Hypothalamus (tissue), 51 donors: ENCODE measurements at places on chromosomes 3 and 15.

- no peak for DNase-seq
Measured at GRCh38 chr3:178585454-178585853, 49.2 kb downstream of the KCNMB2 start.

DNA sequence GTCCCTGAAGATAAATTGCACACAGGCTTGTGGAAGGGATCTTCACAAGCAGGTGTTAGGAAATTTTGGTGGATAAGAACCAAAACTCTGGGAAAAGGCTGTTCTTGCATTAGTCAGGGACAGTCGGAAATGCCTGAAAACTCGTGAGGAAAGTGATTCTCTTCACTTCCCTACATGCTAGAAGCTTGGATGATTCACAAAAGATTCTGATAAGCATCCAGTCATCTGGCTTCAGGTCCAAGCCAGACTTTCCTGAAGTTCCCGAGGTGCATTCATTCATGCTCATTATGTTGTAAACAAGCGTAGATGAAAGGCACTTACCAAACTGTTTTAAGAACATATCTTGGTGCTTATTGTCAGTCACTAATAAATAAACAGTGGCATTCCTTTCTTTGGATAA lies 1028.7 kb downstream of the NTRK3 start:
- no peak for DNase-seq

GRCh38 chr15:72237853-72238224 lies 6.8 kb upstream of the PKM start:
- no peak for DNase-seq

GRCh38 chr15:92100301-92100700 lies 246.8 kb downstream of the SLCO3A1 start:
- no peak for DNase-seq

DNA sequence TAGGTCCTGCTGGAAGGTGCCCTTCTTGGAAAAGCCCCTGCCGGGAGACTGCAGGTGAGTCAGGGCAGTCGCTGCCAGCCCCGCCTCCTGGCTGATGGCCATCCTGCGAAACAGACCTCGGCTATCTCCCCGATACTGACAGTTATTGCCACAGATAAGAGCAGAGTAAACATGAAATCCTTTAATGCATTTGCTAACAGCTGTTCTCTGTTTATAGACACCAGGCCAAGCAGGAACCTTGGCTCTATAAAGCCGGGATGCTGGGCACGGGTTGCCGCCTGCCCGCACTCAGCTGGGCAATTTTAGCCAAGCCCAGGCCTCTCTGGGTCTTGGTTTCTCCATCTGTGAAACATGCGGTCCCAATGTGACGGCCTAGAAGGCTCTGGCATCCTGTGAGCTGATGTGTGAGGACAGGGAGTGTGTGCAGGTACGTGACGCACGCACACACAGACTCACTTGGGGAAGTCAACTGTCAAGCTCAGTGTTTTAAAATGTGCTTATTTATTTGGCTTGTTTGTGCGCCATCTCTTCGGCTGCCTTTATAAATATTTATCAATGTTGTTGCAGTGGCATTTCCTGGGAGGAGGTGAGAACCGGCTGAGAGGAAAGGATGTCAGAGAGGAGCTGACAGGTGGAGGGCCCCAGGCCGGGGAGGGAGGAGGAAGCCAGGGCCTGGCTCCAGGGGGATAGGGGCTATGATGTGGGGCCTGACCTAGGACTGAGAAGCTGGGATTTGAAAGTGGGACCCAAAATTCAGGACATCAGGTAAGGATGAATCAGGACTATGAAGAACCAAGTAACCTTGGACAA lies 50.8 kb upstream of the PRR23E start:
- no peak for DNase-seq

DNA sequence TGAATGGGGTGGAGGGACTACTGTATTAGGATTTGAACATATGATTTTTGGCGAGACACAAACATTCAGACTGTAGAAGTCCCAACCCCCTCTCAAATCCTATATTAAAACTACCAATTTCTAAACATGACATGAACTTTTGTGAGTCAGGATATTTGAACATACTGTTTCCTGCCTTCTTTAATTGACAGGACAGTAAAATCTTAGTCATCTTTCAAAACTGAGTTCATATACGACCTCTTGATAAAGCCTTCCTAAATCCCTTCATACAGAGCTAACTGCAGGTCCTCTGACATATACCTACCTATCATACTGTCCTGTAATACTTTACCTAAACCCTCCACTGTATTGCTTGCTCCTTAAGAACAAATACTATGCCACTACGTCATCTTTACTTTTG lies 23.5 kb downstream of the ALDH1A2 start:
- no peak for DNase-seq

- no peak for DNase-seq
Measured at GRCh38 chr3:169774186-169774585, 990 bp downstream of the MYNN start.

DNA sequence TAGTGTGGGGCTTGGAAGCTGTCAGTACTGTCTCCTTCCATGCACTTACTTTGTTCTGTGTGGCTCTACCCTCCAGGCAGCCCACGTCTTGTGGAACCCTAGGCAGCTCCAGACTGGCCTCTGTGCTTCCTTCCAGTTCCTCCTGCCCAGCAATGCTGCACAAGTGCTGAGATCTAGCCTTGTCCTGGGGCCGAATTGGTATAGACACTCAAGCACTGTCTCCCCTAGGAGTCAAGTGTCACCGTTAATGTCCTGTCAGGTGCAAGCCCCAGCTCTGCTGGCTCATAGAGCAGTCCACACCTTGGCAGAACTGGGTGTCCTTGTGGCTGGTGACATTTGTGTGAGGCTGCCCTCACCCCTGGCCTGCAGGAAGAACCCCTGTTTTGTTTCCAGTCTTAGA lies 130.1 kb downstream of the EEFSEC start:
- no peak for DNase-seq

- DNase-seq, result no peak
Measured at GRCh38 chr3:52234516-52235447, 4.2 kb downstream of the TWF2 start.

DNA sequence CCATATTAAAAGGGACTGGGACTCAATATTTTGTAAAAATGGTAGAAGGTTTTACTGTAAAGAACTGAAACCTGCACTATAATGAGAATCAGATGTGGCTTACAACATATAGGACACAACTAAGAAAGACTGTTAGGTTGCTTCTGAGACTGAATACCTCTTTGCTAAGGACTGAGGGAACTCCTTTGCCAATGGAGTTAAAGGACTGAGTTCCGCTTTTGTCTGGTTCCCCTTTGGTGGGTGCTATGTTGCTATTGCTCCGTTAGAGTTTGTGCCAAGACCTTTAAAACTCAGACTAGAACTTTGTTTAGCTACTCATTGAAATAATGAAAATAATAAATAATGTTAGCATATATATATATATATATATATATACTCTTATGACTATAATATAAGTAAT lies 147.8 kb upstream of the KCNMB2 start:
- no peak for DNase-seq

DNA sequence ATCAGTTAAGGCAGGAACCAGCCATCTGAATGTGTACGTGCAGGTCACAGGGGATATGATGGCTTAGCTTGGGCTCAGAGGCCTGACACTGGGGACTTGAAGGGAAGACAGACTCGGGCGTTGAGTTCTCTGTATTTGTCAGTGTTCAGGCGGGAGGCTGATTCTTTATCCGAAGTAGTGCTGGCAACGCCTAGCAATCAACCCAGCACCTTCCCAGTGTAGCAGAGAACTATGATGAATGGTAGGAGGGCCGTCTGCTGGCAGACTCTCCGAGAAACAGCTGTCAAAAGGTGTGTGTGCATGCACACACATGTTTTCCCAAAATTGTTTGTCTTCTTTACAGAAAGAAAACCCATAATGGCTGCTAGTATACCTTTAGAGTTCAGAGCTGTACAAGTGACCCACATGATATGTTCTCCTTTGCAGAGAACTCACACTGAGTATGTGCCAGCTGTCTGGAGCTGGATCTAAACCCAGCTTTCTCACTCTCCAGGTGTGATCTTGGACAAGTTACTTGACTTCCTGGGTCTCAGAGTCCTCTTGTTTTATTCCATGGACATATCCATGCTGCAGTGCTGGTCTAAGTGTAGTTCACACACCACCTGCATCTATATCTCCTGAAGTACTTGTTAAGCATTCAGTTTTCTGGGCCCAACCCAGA lies 74.5 kb upstream of the LARS2 start:
- DNase-seq, result no peak

- DNase-seq, result no peak
Measured at GRCh38 chr3:37161351-37161750, 13.0 kb downstream of the LRRFIP2 start.

- DNase-seq, result no peak
Measured at GRCh38 chr3:101518421-101518871, 5.4 kb upstream of the SENP7 start.

DNA sequence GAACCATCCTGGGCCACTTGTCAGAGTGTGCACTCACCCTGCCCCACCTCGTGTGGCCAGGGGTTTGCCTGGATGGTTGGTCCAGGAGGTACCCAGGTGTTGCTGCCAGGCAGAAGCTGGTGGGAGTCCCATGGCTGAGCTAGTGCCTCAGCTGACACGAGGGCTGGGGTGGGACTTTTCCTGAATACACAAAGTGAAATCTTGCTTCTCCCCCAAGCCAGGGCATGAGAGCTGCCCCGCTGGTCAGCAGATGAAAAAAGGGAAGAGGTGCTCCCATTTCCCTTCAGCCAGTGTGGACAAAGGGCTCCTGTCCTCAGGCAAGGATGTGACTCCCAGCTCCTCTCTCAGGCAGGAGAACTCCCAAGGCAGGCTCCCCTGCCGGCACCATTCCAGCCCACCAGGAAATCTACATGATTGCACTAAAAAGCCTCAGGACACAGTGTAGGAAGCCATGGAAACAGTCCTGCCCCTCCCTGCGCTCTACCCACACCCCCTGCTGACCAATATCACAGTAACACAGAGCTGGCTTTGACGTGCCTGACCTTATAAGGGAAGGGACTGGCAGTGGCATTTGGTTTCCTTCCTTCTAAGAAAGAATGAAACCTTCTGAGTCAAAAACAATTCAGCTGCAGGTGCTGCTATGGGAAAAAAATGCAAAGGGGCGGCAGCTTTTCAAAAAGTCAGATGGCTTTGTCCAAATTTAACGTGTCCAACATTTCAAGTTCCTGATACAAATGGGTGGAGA lies 33.9 kb downstream of the MYO5C start:
- no peak for DNase-seq

DNA sequence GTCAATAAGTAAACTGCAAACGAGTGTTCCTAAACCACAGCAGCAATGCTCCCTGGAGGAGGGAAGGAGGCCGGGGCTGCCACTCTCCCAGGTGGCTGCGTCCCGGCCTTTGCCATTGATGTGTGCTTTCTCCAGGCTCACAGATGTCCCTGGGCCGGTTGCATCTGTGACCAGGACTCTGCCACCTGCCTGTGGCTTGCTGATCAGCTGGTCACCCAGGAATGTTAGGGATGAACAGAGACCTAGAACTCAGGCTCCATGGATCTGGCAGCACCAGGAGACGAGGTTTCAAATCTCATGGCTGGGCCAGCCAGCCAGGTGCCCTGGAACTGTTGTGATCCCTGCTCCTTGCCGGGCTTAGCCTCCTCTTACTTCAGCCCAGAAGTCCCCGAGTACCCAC lies 65.7 kb downstream of the KLF15 start:
- no peak for DNase-seq

DNA sequence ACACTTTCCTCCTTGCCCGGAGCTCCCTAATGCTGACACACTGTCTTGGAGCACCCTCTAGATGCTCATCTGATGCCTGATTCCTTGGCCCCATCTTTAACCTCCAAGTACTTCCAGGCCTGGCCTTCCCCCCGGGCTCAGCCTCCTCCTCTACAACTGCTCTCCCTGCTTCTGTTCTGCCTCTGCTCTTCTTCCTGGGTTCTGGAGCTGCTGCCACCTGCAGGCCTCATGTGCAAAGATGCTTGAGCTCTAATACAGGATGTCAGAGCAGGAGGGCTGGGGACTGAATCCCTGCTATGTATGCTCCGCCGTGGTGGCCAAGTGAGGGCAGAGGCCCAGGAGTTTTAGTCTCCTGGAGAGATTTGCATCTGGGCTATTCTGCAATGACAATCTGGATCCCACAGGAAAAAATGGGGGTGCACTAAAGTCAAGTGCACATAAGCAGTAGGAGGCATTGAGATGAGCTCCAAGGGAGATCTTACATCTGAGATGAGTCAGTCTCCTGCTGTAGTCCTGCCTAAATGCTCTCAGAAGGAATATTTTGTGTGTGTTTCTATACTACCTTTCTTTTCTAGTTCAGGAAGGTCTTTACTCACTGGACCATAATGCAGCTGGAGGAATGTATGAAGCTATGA lies 296.3 kb downstream of the UACA start:
- peak; percentile 44 for DNase-seq

GRCh38 chr3:112967828-112968227 lies 7.1 kb downstream of the CD200R1 start:
- no peak for DNase-seq

- DNase-seq, result no peak
Measured at GRCh38 chr15:62902821-62903220, 139.7 kb upstream of the TPM1 start.

- DNase-seq, result no peak
Measured at GRCh38 chr3:138687236-138687635, 78.7 kb downstream of the FAIM start.

DNA sequence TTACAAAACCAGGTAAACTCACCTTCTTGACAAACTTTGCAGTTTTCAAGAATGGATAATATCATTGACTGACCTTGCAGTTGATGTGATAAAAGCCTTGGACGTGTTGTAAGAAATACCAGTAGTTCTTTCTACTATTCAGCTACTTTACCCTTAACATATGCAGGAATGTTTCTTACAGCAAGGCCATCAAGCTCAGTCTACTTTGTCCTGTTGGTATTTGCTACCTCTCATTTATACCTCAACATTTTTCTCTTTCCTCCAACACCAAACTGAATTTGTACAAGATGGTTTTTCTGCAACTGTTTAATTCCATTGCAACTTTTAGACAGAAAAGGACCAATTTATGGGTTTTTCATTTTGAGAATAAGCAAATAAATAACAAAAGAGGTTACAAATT lies 147.4 kb upstream of the BCHE start:
- DNase-seq, result no peak

DNA sequence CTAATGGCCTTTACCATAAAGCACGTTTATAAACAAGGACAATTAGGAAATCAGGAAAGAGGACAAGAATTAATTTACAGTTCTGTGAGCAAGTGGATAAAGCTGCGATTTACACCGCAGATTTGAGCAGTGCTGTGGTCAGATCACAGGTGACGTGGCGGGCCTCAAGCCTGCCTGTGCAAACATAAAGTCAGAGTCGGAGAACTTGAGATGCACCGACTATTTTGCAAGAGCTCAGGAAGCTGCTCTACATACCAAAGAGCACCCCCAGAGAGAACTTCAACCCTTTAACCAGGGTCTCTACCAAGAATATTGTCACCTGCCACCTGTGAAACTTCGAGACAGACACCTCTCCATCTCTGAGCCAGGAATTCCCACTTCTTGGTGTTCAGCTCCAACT lies 35.7 kb downstream of the MECOM start:
- no peak for DNase-seq

DNA sequence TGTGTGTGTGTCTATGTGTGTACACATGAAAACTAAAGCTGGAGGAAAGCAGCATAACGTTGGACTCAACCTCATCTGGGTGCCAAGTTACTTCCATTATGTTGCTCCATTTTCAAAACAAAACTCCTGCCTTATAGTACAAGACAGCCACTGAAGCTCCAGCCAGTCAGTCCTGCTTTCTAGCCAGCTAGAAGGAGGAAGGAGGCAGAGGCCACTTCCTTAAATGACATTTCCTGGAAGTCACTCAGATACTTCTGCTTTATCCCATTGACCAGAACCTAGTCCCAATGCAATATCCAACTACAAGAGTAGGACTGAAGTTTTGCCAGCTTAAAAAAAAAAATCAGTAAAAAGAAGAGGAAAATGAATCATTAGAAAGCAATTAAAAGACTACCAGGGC lies 31.7 kb downstream of the CADPS start:
- no peak for DNase-seq
